Iris pigment epithelial cell (primary cell): ENCODE measurements at places on chromosomes 13 and 19.

DNA sequence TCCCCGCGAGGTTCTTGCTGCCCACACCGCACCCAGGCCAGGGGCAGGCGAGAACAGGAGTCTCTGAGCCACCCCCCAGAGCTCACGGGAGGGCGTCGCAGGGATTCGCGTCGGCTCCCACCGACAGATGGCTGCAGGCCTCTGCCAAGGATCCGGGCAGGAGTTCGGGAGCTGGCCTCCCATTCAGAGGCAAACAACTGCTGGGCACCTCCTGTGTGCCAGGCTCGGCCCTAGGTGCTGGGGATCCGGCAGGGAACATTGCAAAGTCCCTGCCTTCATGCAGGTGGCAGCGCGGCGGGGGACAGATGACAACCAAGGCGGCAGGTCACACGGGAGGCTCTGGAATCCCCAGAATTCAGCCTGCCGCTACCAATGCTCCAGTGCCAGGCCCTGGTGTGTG lies 25.3 kb downstream of the LRRC4B start:
- no peak for DNase-seq

DNA sequence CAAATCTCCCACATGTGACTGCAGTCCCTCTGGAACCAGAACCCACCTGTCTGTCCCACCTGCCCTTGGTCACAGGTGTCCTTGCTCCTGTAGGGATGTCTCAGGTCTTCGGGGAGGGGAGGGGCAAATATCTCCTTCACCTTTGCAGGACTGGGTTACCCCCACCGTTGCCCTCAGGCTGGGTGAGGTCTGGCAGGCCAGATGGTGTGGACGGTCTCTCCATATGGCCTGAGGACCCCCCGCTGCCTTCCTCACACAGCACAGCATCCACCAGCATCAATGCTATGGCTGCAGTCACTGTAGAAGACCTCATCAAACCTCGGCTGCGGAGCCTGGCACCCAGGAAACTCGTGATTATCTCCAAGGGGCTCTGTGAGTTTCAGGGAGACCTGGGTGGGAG lies 10.0 kb downstream of the SLC5A5 start:
- DNase-seq, result no peak

- peak; percentile 98 for DNase-seq
Measured at GRCh38 chr19:1406774-1407527, 435 bp upstream of the DAZAP1 start.

DNA sequence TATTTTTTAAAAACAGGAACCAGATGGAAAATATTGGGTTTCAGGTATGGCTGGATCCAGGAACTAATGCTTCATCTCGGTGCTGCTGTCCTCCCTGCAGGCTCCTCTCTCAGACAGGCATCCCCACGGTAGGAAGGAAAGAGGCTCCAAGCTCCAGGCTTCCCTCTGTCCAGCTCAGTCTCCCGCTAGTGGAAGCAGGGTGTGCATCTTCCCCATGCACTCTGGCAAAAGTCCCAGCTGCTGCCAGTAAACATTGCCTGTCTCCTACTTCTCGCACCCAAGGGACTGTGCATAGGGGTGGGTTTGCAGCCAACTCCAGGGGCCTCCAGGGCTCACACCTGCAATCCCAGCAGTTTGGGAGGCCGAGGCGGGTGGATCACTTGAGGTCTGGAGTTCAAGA lies 29.2 kb downstream of the IL12RB1 start:
- DNase-seq, result no peak

DNA sequence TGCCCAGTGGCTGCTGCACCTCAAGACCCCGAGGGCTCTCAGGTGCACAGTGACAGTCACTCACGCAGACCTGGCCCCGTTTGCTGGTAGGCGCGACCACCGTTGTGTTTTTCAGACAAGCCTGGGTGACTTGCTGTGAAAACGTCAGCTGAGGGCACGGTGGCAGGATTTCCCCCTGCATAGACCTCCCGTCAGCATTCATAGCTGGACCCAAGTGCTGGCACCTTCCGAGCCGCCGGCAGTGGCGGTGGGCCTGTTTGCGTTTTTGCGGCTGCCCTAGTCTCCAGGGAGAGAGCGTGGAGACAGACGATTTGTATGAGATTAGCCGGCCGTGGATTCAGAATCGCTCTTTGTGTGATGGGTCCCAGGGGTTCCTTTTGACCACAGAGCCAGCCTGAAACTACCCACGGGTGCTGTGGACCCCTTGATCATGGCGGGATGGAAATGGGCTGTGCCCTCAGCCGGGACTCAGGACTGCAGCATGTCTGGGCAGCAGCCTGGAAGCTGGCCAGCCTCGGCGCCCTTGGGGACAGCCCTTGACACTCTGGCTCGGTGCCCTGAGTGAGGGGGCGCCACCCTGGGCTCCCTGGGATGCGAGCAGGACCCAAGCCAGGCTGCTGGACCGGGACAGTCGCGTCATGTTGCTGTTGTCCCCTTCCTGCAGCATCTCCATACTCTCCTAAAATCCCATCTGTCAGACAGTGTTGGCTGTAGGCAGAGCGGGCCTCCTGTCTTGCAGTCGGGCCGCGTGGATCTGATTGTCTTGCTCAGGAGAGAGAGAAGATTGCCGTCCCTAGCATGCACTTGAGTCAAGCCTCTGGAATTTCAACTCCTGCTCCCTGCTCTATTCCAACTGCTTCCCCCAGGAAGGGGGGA lies 8.6 kb downstream of the KDM4B start:
- DNase-seq, result peak; percentile 95

DNA sequence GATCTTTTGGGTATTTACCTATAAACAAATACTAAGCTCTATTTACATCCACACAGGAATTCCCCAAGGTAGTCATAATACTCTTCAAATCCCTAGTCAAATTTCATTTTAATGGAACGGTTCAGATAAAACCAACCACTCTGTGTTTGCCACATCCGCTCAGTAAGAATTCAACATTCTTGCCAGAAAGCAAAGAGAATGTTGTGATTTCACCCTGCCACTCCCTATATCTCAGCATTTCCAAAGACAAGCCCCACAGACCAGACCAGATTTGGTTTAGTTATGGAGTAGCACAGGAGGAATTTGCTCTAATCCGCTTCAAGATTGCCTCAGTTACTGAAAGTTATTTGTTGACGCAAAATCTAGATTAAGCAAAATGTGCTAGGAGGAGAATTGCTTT lies 105.6 kb upstream of the SERP2 start:
- peak; percentile 95 for DNase-seq

DNA sequence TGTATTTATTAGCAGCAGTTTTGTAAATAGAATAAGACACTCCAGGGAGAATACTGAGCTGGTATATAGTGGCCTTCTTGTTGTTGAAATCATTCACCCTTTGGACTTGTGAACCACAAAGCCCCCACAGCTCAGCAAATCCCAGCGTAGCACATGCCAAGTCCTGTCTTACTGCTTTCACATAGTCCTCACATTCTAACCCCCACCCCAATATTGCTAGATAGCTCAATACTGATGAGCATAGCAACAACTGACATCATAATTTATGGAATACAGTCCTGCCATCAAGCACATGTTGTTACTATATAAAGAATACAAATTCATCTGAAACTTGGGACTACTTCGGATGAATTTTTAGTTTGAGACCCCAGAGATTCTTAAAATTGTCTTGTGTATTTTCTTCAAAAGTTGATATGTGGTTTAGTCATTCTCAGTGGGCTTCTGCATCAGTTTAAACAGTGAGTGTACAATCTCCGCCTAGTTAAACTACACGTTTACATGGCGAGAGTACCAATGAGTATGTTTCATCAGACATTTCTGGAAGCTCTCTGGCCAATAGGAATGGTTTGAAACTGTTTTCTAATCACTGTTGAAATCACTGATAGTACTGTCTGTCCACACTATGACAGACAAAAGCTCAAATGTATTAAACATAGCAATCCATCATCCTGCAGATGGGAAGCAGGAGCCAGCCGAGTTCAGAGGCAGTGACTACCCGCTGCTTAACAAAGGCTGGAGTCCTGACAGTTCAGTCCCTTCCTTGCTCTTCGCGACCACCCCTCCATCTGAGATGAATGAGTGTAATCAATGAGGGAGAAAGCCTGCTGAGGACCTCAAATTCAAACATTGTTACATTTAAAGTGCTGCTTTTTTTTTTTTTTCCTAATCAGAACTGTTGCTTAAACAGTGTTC lies 15.2 kb downstream of the DACH1 start:
- DNase-seq, result no peak

DNA sequence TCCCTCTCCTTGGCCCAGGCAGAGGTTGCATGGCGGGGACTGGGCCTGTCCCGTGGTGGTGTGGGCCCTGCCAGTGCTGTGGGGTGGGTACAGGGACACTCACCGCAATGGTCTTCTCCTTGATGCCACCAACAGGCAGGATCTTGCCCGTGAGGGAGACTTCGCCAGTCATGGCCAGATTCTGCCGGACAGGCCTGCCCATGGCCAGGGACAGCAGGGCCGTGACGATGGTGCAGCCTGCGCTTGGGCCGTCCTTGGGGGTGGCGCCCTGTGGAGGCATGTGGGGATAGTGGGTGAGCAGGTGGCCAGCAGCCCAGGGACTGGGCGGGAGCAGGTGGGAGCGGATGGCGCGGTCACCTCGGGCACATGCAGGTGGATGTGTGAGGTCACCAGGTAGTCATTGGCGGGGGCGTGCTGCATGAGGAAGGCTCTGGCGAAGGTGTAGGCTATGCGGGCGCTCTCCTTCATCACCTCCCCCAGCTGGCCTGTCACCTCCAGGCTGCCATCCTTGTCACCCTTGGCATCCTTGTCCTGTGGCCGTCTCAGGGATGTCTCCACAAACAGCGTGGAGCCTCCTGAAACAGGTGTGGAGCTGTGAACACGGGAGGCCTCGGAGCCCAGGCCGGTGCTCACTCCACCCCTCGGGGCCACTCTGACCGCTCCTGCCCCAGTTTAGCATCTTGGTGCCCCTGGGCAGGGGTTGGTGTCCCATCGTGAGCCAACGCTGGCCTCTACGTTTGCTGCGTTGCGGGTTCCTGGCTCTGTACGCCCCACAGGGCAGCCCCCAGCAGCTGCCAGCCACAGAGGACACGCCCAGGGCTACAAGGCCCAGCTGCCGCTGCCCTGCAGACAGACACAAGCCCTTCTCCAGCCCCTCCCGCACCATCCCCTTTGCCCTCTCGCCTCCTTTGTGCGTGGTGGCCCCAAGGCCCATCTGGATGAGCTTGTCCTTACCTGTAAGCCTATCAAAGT lies 3.4 kb downstream of the RPL36 start:
- no peak for DNase-seq

DNA sequence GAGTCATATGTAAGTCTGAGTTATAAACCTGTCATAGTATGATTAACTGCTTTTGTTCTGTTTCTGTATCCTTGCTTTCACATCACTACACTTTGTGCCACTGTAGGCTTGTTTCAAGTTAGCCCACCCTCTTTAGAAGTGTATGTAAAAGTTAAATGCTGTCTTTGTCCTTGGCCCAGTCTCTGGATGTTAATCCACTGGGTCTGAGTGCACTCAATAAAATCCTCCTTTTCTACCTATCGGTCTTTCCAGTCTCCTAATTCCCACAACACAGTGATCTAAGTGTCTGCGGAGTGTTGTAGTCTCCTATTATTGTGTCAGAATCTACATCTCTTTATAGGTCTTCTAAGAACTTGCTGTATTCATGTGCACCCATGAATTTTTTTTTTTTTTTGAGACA lies 14.1 kb downstream of the ZNF429 start:
- DNase-seq, result no peak

DNA sequence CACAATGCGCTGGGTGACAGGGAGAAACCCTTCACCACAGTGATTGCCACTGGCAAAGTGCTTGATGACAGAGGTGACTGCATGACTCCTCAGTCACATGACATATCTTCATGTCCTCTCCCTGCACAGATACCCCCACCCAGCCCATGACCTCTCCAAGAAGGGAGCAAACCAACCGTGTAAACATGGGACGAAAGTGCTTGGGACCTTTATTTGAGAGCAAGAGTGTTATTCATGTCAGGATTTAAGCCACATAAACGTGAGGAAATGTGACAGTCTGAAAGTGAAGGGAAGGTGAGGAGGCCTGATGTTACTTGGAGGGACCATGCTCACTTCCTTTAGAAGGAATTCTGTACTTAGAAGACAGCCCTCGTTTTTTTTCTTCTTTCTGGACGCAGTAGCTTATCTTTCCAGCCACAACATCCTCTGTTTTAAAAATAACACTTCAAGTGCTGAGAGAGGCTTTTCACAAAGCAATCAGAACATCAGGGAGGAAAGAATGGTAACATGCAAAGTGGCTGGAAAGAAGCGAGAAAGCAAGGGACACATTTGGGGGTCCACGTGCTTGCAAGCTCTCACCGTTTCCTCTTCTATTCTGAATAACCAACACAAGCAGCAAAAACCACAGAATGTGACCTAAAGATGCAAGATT lies 35.6 kb downstream of the EPS15L1 start:
- DNase-seq, result peak; percentile 66

DNA sequence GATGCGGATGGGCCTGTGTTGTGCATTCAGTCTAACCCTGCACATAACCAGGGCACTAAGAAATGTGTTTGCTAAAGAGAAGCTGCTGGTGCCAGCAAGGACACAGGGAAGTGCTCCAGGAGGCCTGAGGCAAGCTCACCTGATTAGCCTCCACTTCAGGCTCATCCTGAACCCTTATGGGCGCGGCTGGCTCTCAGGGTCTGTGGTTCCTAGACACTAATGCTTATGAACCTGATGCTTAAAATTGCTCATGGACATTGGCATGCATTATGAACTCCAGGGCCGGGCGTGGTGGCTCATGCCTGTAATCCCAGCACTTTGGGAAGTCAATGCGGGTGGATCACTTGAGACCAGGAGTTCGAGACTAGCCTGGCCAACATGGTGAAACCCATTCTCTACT lies 34.3 kb downstream of the SERP2 start:
- DNase-seq, result no peak

GRCh38 chr13:31775148-31775547 lies 35.8 kb downstream of the RXFP2 start:
- DNase-seq, result no peak
